ENCODE measurements at places on chromosomes 6 and 20.

DNA sequence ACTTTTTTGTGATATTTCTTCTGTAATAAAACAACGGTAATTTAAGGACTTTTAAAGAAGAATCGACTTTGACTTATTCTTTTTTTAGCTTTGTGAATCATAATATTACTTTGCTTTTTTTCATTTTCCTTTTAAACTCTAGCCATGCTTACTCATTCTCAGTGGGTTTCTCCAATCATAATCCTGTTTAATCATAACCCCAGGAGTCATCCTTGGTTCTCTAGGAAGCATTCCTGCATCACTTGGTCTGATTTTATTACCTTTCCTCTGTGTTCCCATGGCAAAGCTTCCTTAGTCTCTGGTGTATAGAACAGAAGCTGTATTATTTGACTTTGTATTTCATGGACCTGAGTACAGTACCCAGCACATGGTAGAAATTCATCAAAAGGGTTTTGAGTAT, 223.5 kb downstream of the CDKAL1 start:
- DNase-seq, result peak; percentile 66

GRCh38 chr6:158009114-158009891, 27.6 kb downstream of the SYNJ2 start:
- peak; percentile 67 for DNase-seq

GRCh38 chr20:24647713-24648112, 178.3 kb downstream of the SYNDIG1 start:
- no peak for DNase-seq

- DNase-seq, result no peak
Measured at GRCh38 chr6:22601984-22602383, 32.6 kb downstream of the HDGFL1 start.

- no peak for DNase-seq
Measured at GRCh38 chr20:36274181-36274841, 31.8 kb upstream of the DLGAP4 start.

GRCh38 chr6:9420316-9421015, 985.1 kb upstream of the SLC35B3 start:
- no peak for DNase-seq

- peak; percentile 61 for DNase-seq
Measured at GRCh38 chr6:149614337-149614736, 34.2 kb downstream of the KATNA1 start.

DNA sequence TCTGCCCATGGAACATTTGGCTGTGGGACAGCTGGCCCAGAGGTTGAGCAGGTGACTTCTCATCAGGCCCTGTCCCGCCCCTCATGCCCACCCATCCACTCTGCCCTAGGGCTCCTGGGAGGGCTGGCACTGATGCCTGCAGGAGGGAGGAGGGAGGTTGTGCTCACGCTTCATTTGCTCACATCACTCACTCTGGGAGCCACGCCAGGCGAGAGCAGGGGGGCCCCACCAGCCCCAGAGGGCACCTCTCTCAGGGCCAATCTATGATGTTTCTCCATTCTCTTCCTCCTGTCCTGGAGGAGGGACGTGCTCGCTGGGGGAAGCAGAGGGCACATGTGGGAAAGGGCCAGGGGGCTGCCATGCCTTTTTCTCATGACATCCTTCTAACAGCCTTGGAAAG, 10.9 kb upstream of the GLP1R start:
- no peak for DNase-seq

GRCh38 chr20:5074232-5074674, 45.5 kb downstream of the PCNA start:
- no peak for DNase-seq

- DNase-seq, result no peak
Measured at GRCh38 chr6:44315516-44315915, 2.4 kb upstream of the AARS2 start.

GRCh38 chr6:70289299-70289698, 13.6 kb downstream of the COL9A1 start:
- no peak for DNase-seq

DNA sequence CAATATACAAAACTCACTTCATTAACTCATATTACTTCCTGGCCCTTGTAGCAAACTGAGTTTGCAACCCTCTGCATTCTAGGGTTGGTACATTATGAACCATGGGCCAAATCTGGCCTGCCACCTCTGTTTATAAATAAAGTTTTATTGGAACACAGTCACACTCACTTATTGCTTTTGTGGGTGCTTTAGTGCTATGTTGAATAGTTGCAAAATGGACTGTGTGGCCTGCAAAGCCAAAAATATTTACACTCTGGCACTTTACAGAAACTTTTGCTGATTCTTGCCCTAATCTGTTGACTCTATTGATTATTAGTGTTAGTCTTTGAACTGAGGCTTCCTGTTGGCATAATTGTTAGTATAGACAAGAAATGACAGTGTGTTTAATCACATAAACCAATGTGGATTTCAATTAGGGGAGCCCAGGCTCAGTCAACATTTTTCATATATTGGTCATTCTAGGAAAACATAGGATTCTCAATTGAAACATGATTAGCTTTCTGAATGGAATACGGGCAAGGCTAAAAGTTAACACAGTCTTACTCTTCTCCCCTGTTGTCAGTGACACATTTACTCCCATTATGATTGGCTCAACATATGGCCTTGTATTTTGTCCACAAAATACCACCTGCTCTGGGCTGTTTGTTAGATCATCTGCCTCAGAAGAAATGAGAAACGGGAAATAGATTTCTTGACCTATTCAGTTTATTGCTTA, 241.9 kb upstream of the ZFP64 start:
- DNase-seq, result no peak

DNA sequence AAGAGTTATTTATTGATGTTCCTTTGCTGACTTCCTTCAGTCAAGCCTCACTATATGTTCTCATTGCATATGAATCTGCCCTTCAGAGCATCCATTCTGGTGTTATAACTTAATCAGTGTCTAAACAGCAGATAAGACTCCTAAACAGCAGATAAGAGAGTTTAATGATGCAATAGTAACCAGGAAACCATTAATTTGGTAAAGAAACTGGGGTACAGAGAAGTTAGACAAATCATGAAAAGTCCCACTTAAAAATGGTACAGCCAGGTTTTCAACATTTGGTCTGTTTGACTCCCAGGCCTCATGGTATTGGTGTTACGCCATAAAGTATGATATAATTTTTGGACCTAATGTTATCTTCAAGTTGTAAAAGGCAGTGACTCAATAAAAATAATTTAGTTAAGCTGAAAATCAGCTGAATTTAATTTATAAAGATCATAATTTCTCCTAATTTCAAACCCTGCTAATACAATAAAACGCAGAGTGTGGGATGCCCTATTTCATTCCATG, 127.4 kb upstream of the DST start:
- peak; percentile 74 for DNase-seq

DNA sequence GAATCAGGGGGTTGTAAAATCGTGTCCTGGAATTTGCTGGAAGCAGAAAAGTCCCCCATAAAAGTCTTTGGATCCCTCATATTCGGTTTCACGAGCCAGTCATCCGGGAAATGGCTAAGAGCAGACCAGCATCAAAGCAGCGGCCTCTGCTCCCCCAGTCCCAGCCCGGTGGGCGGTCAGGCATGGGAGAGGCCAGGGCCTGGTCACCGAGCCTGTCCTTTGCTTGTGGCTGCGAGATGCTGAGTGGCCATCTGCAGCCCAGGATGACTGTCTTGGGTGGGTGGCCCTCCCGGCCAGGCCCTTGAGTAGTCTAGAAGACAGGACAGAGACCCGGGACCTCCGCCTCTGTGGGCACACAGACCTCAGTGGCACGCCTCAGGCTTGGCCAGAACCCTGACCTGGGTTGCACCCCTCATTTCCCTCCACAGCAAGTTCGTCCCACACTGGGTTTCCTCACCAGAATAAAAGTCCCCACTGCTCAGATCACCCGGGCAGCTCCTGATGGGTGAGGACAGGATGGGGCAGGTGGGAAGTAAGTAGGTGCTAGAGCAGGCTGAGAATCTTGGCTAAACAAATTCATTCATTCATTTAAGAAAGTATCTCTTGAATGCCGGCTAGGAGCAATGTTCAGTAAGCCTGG, 172.1 kb downstream of the BMP7 start:
- DNase-seq, result no peak
